ENCODE measurements at places on chromosomes 5 and 9. TPM values are rescaled to one million over a fixed set of nuclear protein-coding genes. Genes with fewer than 3 reads are reported as not detected.

PCDHGB1 gene
- not detected for total RNA-seq

- no peak for DNase-seq
These were observed 94.8 kb upstream of the SPATA31C2 start for GRCh38 chr9:88233091-88233490.

GRCh38 chr9:35537913-35538312 is 48.0 kb downstream of the RUSC2 start:
- DNase-seq = no peak

DNA sequence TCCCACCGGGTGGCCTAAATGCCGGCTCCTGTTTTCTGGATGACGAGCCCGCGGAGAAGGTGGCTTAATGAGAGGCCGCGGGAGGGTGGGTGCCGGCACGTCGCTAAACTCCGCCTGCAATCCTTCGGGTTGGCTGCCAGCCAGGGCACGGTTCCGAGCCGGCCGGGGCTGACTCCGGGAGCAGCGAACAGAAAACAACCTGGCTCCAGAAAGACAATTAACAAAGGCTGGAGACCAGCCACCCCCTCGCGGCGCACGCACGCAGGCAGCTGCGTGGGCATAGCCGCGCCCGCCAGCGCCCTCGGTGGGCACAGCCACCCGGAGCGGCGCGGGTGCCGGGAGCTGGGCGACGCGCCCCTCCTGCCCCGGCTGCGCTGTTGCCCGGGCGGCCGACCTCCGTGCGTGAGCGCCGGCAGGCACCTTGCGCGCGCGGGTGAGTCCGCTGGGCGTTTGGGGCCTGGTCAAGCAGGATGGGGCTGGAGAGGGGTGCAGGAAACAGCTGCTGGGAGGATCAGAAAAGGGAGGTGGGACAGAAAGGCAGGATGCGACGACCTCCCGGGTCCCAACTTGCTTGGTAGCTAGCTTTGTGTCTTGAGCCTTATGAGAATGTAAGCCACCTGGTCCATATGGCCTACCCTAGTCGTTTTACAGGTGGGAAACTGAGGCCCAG is at the start of gene ARHGEF37:
ARHGEF37 (plus strand) TSS at position 307 of the 670 bp plus-strand sequence. CDS start 16,272 bp downstream, outside the sequence.
- DNase-seq = peak; percentile 92

- DNase-seq = no peak
These were observed 526.0 kb upstream of the TRPC7 start for GRCh38 chr5:136891175-136891972.

ACOT12 gene
- total RNA-seq = not detected

NAIP gene
- total RNA-seq = 9.1 TPM

LCN1 gene
- total RNA-seq = not detected

DNA sequence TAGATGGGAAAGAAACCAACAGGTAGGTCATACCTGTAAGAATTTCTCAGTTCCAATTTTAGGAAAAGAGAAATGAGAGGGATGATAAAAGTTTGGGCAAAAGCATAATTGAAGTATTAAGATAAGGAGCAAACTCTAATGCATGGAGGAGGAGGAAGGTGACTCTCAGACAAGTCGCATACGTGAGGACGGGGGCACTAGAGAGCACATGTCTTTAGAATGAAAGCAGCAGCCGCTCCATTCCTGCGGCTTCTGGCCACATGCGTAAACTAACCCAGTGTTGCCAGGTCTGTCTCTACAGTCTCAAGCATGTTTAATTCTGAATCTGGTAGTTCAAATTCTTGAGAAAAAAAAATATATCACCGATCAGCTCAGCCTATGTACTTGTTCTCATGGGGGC is 371.5 kb upstream of the SLC30A5 start:
- no peak for DNase-seq

- DNase-seq = no peak
These were observed 212.5 kb downstream of the GAS1 start for GRCh38 chr9:86734771-86735170.

GRCh38 chr5:93071710-93072109 is 509.3 kb downstream of the NR2F1-AS1 start:
- DNase-seq = no peak

IFNA2 gene
- not detected for total RNA-seq

PCBD2 gene
- total RNA-seq = 15.5 TPM

GRCh38 chr5:135011355-135012032 is 22.5 kb downstream of the PITX1 start:
- no peak for DNase-seq

RANBP3L gene
- not detected for total RNA-seq

NUTM2F gene
- total RNA-seq = not detected

DNA sequence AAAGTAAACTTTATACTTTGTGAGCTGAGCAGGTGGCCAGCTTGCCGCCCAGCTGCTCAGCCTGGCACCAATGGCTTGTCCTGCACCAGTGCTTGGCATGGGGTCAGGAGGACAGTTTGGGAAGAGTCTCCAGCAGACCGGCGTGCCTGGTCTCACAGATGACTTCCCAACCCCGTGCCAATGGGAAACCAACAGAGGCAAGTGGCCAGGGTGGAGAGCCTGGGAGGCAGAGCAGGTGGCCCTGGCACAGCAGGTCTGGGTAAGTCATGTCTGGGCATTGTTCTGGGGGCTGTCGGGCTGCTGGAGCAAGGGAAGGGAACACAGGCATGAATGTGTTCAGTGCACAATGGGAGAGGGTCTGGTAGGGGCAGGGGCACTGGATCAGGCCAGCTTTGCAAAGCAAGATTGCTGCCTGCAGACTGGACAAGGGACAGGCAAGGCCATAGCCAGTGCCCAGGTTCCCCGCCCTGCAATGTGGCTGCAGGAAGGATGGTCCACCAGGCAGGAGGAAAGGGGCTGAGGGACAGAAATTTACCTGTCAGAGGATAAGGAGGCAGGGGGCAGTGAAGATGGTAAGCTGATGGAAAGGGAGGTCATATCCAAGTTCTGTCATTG is 76.2 kb upstream of the ALDH1B1 start:
- no peak for DNase-seq

IL13 gene
- not detected for total RNA-seq

DNA sequence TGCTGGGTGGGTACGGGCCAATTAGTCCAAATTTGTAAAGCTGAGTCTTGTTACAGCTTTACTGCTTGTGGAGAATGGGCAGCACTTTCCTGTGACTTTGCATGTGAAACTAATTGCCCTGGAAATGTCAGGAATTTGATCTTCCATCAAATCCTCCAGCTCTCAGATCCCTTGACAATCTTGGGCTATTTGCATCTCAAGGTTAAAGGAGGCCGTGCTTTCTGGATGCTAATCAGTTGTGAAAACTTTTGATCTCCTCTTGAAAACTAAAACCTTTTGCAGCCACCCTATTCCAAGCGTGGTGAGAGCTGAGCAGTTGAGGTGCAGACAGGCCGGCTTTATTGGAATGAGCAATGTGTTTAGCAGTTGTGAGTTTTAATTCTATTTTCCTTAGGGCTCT is 68.0 kb upstream of the CLINT1 start:
- DNase-seq = no peak

GRCh38 chr5:158814521-158814920 is 285.2 kb downstream of the EBF1 start:
- no peak for DNase-seq

- DNase-seq = no peak
These were observed 470.2 kb downstream of the TMEM232 start for GRCh38 chr5:110256298-110256697.

GRCh38 chr5:148697180-148697808 is 43.0 kb upstream of the HTR4 start:
- DNase-seq = no peak

DNA sequence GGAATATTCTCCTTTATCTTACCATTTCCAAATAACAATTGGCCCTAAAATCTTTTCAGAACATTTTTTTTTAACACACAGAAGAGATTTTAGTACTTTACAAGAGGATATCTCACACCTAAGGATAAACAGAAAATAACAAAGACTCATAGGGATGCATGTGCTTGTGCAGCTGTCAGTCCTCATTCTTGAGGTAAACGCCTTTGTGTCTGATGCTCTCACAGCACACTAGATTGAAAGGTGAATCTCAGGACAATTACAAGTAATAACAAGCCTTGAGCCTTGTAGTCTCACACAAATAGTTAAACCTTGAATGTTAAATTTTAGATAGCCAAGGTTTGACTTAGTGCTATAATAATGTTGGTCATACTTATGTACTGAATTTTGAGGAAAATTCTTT is 439.2 kb downstream of the PTPRD start:
- no peak for DNase-seq

FBN2 gene
- 1.2 TPM for total RNA-seq

SLC6A18 gene
- not detected for total RNA-seq

All from Peyer's patch (tissue), 4 donors.